DMS79 (cell line): ENCODE measurements at places on chromosomes 11 and 22.
A peak's percentile ranks its signal among the peaks of the same experiment; 100 is the strongest.

- DNase-seq: no peak
Observed at GRCh38 chr11:57801183-57801485, 39.5 kb downstream of the CTNND1 start.

GRCh38 chr22:19174106-19175025 lies 4.2 kb downstream of the SLC25A1 start:
- no peak for DNase-seq

DNA sequence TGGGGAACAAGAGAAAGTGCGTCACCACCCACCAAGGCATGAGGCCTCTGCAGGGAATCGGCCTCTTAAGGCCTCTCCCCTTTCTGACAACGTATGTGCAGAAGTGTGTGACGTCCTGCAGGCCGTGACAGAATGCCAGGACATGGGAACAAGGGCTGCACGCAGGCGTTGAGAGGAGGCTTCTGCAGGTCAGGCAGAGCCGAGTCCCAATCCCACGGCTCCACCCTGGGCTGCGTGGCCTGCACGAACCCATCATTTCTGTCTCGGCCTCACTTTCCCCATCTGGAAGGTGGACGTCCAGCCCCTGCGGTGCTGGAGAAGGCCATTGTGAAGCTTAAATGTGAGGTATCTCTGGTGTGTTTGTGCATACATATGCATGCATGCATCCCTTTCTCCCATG lies 61.8 kb downstream of the SHANK2 start:
- DNase-seq: no peak

DNA sequence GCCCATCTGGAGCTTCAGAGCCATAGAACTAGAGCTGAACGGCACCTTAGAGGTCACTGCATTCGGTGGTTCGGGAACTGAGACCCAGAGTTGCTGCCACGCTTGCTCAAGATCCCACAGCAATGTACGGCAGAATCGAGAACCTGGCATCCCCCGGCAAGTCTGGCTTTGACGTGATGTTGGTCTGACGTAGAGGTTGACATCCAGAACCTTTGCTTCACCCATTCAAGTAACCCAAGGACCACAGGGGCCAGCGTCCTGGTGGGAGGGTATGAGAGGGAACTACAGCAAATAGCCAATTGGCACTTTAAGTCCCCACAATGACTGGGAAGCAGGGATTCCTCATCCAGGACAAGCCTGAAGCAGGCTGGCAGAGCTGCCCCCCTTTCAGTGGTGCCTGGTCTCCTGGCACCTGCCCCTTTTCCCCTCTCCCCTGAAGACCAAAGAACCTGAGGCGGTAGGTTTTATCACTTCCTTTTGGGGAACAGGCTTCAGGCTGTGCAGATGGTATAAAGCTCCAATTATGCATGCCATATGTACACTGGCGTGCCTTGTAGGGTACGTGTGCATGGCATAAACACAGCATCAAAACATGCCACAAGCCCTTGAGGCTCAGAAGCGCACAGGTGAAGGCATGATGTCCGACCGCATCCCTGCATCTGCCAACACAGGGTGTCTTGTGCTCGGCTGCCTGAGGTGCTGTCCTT lies 15.3 kb upstream of the TEF start:
- no peak for DNase-seq

- no peak for DNase-seq
Observed at GRCh38 chr22:37381489-37381888, 45.8 kb downstream of the ELFN2 start.

- no peak for DNase-seq
Observed at GRCh38 chr11:96254087-96254486, 88.9 kb downstream of the MAML2 start.

GRCh38 chr22:37023743-37024338 lies 4.3 kb downstream of the MPST start:
- DNase-seq: no peak

DNA sequence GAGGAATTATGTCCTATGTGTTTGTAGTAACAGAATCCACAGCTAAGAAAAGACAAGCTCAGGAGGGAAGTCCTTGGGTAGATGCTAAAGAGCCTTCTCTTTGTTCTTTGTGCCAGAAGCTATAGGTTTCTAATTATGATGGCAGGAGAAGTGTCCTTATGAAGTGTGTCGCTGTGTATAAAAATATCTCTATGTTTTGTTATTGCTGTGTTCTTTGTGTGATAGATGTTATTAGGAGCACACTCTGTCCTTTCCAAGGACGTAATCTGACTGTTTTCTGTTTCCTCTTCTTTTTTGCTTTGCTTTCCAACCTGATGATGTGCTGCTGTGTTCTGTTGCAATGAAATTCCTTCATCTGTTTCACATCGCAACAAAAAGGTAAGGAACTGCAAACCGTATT lies 171.9 kb downstream of the NCAM1 start:
- DNase-seq: no peak

- DNase-seq: no peak
Observed at GRCh38 chr11:68872216-68873003, 30.7 kb upstream of the CPT1A start.

DNA sequence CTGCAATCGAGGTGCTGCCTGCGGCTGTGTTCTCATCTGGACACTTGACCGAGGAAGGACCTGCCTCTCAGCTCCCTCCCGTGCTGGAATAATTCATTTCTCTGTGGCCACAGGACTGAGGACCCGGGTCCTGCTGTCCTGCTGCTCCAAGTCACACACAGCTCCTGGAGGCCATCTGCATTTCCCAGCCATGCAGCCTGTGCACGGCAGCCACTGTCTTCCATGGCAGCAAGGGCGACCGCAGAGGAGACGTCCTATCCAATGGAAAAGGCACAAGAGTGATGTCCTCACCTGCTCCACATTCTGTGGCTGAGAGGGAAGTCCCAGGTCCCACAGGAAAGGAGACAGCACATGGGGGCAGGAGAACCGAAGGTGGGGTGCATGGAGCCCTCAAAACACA lies 495.8 kb downstream of the BRD1 start:
- no peak for DNase-seq

- DNase-seq: no peak
Observed at GRCh38 chr22:20254975-20255946, 12.9 kb downstream of the RTN4R start.

GRCh38 chr11:26950260-26950719 lies 43.6 kb upstream of the FIBIN start:
- DNase-seq: no peak

- no peak for DNase-seq
Observed at GRCh38 chr22:29747832-29748231, 19.0 kb downstream of the ZMAT5 start.

DNA sequence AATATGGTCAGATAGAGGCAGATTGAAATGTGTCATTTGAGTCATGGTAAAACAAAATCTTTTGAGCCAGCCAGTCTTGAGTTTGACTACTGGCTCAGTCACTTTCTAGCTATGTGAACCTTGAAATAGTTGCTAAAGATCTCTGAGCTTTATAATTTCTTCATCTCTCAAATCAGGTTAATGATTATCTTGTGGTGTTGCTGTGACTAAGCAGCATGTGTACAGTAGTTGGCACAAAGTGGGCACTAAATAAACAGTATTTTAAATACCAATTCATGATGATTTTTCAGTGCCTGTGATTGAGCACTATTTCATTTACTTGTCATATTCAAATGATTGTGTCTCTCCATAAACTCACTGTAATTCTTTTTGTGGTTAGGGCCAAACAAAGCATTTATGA lies 70.8 kb downstream of the RAB38 start:
- DNase-seq: no peak

GRCh38 chr11:73995247-73995646 lies 12.6 kb upstream of the UCP2 start:
- no peak for DNase-seq

DNA sequence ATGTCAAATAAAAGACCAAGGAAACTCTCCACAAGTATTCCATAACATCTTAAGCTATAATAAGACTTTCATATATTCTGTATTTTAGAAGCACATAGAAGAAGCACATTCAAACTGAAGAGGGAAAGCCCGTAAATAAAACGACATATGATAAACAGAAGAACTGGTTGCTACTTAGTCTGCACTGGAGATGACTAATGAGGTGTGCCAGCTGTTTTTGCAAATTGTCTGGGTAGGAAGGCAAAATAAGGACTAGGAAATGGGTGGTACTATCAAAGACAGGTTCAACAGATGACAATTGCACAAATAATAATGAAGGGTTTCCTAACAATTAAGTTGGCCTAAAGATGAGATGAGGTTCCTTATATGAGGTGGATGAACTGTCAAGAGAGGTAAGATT lies 593.2 kb upstream of the CCDC179 start:
- DNase-seq: no peak

DNA sequence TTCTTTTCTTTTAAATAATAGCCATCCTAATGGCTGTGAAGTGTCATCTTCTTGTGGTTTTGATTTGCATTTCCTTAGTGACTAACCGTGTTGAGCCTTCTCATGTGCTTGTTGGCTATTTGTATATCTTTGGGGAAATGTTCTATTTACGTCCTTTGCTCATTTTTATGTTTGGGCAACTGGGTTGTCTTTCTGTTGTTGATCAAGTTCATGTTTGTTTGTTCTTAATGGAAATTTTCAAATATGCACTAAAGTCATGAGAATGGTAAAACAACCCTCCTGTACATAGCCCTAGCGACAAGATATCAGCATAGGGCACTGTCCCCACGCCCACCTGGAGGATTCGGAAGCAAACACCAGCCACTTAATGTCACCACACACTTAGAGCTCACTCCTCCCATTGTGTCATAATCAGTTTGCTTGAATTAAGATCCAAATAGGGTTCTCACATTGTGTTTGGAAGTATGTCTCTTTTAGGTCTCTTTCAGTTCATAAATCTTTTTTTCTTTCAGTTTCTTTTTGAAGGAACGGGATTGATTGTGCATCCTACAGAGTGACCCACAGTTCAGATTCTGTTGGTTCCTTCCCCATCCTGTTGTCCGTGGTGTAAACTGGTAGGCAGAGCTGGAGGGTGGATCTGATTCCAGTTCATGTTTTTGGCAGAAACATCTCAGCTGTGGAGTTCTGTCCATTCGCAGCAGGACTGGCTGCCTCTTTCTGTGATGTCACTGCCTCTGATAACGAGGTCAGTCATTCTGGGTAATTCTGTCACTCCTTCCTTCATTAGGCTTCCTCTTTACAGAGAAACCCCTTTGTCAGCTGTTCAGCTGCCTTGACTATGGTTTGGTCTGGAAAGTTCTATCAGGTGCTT lies 26.4 kb upstream of the ADORA2A start:
- DNase-seq: no peak

- DNase-seq: peak; percentile 65
Observed at GRCh38 chr11:65791719-65792213, 4.9 kb downstream of the OVOL1 start.

DNA sequence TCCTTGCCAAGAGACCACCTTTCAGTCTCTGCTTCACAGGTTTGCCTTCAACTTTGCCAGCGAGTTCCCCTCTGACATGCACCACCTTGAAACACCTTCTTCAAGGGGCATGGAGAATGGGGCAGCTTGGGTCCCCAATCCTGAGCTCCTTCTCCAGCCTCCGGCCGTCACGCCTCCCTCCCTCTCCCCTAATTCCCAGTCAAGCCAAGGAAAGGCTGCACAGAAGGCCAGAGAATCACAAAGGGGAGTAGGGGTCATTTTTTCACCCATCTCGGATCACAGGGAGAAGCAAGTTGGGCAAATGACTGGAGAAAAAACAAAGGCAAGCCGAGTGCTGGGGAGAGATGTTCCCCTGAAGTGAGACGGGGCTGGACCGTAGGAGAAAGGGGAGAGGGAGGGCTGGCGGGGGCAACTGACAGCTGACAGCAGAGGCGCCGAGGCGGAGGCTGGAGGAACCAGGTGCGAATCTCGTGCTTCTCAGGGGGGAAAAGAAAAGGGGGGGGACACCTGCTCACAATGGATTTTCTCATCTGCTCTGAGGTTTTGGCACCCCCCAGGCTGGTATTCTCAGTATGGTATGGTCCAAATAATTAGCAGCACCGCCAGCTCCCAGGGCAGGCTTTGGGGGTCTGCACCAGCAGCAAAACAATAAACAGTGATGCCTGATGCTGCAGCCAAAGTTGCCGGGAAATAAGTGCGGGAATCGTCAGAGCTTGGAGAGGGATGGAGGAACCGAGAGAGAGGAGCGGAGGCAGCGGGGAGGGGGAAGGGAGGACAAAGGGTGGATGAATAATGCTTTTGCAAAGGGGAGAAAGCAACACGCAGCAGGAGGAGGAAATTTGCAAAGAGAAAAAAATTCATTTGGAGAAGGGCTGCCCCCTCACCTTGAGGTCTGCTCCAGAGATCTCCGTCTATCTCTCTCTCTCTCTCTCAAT lies 644 bp downstream of the YPEL4 start:
- DNase-seq: no peak
